ENCODE measurements at places on chromosomes 2 and 18.

DNA sequence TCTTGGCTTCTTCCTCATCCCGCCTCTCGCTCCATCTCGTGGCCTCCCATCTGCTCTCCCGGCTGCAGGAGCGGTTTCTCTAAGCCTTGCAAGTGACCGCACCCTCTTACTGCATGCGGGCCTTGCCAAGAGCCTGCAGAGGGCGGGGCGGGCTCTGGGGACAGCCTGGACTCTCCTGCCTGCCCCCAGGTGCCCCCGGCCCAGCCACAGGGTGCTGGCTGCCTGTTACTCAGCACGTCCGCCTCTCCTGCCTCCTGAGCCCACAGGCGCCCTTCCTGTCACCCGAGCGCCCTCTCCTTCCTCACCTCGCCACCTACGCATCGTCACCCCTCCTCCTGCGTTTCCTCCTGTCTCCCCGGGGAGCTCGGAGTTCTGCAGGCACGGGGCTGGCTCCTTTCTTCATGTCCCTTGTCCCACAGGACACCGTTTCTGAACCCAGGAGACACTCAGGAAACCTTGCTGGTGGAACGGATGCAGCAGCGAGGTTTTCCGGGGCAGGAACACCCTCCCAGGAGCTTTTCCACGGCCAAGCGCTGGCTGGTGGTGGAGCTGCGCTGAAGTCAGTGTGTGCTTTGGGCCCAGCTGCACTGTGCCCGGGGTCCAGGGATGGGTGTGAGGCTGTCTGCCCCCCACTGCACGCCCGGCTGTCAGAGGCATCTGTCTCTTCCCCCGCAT, 28.5 kb downstream of the HPCAL1 start:
- peak; percentile 52 for DNase-seq

GRCh38 chr18:50099725-50100407, 95.1 kb downstream of the MYO5B start:
- no peak for DNase-seq

DNA sequence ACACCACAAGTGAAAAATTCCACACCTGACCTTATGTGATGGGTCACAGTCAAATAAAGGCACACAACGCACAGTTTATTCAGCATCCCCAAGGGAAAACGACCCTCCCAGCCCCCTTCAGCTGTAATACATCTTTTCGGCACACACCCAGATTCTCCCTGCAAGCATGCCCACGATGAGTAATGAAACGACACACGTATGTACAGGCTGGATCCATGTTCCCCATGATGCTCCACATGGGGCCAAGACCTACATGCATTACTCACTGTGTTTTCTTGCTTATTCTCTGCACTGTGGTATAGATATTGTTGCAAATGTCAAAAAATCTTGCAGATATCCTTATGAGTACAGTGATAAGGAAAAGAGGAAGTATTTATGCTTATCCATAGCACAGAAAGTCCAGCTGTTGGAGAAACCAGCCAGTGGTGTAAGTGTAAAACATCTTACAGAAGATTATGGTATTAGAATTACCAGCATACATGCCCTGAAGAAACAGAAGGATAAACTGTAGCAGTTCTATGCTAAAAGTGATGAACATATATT, 32.5 kb upstream of the SGPP2 start:
- DNase-seq: no peak

DNA sequence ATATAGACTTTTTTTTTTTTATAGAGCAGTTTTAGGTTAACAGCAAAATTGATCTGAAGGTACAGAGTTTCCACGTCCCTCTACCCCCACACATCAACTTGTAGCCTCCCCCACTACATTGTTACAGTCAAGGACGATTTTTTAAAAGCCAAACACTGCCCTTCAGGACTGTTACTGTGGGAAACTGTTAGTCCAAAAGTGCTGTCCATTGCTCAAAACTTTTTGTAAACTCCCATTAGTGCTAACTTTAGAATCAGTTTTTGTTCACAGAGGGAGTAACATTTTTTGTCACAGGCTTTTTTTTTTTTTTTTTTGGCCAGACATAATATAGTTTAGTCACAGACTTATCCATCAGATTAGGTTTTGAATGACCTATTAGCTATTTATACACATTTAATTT, 24.1 kb downstream of the ELP2 start:
- no peak for DNase-seq

DNA sequence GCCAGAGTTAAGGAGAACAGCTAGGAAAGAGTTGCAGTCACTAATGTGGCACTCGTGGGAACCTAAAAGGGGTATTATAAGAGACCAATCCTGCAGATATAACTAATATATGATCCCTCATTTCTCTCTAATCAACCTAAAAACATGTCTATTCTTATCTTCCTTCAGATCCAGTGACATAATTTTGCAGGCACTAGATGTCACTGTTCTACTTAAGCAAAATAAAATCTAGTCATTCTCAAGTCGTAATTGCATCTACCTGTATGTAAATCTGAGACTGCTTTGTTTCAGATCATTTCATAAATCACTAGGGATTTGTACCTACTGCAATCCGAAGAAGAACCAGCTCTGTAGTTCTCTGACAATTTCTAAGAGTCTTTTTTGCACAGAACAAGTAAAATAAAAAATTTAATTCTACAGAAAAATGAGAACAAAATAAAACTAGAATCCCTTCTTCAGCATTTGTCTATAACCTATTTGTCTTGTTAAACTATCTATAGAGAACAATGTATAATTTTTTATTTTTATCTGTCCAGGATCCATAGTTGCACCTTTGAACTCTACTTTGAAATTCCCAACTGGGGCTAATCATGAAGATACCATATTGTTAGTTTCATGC, 56.5 kb upstream of the ERBB4 start:
- DNase-seq: no peak

DNA sequence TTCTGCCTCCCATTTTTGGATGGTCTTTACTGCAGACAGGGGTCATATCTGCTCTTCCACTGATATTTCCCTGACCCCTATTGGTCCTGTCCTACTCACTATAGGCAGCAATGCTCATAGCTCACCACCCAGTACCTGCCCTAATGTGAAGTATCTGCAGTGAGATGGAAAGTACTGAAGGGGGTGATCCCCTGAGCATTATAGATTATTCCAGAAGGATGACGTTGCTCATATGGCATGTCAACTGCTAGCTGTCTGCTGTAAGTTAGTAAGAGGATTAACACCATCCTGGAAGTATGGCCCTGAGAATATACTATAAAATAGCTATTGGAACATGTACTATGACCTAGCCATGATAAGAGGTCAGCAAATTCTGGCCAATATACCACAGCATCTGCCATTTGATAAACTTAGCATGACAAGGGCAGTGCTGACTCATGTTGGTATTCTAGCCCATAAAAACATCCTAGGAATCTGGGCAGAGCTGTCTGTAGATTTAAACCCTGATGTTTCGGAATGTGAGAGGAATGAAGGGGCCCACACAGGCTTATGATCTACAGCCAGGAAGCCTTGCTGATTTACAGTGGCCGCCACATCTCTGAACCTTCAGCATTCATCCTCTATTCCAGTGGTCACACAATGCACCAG, 451.4 kb downstream of the TNS1 start:
- DNase-seq: no peak

DNA sequence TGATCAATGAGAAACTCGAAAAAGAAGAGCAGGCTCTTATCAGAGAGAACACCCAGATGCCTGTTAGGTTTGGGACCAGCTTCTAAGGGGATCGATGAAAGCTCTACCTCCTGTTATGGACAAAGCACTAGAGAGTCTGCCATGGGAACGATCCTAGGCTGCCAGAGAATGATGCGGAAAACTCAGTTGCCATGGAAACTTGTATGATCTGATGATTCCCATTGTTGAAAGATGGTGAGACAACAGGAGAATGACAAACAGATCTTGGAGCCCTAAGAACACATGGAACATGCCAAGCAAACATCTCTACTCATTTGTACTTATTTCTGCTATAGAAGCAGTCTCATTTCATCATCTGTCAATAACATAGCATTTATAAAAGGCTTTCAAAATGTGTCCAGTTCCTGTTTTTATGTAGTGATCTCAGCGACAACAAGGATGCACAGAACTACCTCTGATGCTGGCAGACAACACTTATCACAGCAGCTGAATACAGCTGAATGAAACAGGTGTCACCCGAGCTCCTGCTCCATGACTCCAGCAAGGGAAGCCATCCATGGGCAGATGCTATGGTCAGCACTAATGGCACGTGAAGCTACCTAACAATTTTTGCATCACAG, 59.6 kb downstream of the NCKAP5 start:
- no peak for DNase-seq

GRCh38 chr2:211181626-211182025, 625.2 kb downstream of the CPS1 start:
- DNase-seq: no peak

DNA sequence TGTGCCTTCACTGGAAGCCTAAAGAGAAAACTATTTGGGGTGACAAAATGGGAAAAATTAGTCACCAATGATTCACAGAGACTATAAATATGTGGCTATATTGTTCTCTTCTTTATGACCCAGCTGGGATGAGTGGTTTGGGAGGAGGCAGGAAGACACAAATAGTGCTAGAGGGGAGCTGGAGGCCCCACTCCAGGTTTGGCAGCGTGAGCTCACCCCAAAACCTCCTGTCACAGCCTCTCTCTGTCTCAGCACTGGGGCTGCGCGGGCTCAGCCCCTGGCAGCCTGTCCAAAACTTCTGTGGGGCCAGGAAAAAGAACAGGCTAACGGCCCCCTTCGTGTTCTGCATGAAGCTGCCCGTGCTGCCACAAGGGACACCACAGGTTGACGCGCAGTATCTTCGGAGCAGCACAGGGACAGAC, 73.2 kb upstream of the LCLAT1 start:
- DNase-seq: no peak

DNA sequence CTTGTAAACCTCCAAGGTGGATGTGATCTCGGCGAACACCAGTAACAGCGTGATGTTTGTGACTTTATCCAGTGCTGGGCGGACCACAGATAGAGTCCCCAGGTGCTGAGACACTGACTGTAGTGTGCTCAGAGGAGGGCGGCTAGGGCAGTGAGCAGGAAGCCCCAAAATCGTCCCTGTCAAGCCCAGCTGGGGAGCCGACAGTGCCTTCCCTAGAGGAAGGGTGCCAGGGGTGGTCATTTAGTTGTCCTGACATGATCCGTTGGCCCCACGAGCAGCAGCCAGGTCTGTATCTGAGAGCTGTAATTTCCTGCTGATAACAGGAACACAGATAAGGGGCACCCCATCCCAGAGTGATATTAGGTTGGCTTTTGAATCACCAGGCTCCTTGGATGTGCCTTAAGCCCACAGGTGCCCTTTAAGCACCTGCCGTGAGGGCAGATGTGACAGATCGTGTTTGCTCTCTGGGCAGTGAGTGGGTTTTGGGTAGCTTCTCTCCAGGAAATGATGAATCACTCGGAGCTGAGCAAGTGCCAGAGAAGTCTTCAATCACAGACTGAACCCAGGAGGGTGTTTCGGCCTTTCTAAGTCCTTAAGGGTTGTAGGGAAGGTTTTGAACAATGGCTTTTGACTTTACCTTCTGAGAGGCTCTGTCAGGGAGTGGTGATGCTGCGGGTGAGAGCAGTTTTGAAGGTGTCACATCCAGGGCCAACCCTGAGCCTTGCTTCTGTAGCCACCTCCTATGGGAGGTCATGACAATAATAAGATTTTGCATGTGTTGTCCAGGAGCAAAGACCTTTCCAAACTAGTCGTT, 7.7 kb downstream of the LPIN1 start:
- no peak for DNase-seq

GRCh38 chr2:28594000-28594331, 98.1 kb downstream of the PLB1 start:
- DNase-seq: no peak

DNA sequence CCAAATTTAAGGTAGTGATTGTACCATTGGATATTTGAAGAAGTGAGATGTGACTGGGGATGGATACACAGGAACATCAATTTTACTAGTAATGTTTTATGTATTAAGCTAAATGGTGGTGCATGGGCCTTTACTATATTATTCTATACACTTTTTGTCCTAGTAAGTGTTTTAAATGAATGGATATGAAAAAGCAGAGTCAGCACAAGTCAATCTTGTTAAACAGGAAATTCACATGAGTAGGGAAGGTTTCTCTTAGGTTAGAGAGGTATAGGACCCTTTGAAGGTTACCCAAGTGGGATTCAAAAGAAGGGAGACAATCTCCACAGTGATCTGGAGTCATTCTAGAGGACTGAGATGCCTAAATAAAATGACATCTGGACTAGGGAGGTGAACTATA, 71.8 kb upstream of the NCKAP5 start:
- no peak for DNase-seq

DNA sequence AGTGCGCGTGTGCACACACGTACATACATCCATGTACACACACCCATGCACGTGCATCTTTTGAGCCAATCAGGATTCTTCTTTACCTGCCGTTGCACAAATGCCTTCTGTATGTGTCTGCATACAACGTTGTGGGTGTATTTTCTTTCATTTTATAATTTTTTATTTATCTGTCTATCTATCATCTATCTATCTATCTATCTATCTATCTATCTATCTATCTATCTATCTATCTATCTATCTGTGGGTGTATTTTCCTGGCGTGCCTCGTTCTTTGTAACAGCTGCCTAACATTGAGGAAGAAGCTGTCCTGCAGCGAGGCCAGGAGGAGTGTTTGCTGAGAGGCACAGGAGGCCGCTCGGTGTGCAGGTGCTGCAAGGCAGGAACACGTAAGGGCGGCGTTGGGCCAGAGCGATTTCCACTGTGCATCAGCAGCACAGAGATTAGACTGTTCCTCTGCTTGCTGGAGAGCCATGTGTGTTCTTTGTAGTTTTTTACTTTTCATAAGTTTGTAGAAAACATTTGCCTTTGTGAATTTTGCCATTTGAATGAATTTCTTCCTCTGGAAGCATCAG, 84.4 kb downstream of the DGKD start:
- no peak for DNase-seq

- DNase-seq: no peak
These were observed 112.4 kb upstream of the PPP1CB start for GRCh38 chr2:28639092-28639691.

GRCh38 chr2:10254373-10255188, 48.1 kb upstream of the HPCAL1 start:
- DNase-seq: no peak

GRCh38 chr18:61703508-61703907, 189.3 kb downstream of the RNF152 start:
- no peak for DNase-seq

DNA sequence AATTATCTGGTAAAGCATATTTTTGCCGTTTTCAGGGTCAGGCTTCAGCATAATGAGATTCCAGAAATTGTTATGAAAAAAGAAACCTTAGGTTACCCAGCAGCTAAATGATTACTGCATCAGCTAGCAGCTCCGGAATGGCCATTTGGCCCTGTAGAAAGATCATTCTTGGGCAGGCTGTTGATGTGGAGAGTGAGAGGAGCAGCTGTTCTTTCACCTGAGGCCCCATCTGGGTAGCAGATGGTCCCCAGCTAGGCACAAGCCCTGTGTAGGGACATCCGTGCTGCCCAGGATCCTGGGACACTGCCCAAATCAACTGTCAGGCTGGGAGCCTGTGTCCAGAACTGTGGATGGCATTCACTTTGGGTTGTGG, 61.8 kb downstream of the NEDD4L start:
- DNase-seq: no peak

DNA sequence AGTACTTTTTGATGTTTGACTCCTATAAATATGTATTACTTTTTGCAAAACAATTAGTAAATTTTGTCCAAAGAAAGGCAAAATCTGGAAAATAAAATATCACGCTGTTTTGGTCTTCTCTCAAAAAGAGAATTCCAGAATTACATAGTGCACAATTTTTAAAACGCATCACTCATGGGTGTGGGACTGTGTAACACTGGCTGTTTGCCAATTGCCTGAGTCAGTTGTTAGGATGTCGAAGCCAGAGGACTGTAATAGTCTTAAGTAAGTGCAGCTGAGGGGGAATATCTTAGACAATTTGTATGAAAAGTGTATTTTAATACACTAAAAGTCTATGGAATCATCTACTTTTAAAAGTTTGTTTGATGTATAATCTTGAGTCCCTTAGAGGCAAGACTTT, 24.1 kb upstream of the EPHA4 start:
- DNase-seq: no peak

Measured in activated CD8-positive, alpha-beta memory T cell treated with anti-CD3 and anti-CD28 coated beads for 48 hours (primary cell).